ENCODE measurements at places on chromosomes 1 and 21. TPM values are rescaled to one million over a fixed set of nuclear protein-coding genes. Genes with fewer than 3 reads are reported as not detected.

CCDC181 gene
- 15.2 TPM for total RNA-seq

SELENOF gene
- total RNA-seq, result 177 TPM

KCNT2 gene
- 32.8 TPM for total RNA-seq

LAX1 gene
- 0.23 TPM for total RNA-seq

CRYZ gene
- 22.1 TPM for total RNA-seq

ELAPOR1 gene
- 13.6 TPM for total RNA-seq

FCRLA gene
- total RNA-seq, result not detected

NUDT17 gene
- 8.5 TPM for total RNA-seq

KIF26B gene
- 19.4 TPM for total RNA-seq

MASP2 gene
- not detected for total RNA-seq

SPRR2E gene
- total RNA-seq, result not detected

ACTA1 gene
- total RNA-seq, result 0.23 TPM

OR2L8 gene
- total RNA-seq, result 2.5 TPM

MATN1 gene
- 0.46 TPM for total RNA-seq

FAM72C gene
- 1.8 TPM for total RNA-seq

ZZZ3 gene
- total RNA-seq, result 124 TPM

ZMYM4 gene
- 93.2 TPM for total RNA-seq

PCAT6 gene
- total RNA-seq, result not detected

F11R gene
- 11.5 TPM for total RNA-seq

RAB25 gene
- total RNA-seq, result not detected

PTGER3 gene
- total RNA-seq, result 22.1 TPM

GCSAML gene
- 0.69 TPM for total RNA-seq

KCNC4 gene
- 17.5 TPM for total RNA-seq

TMEM240 gene
- 14.5 TPM for total RNA-seq

NFASC gene
- 46.4 TPM for total RNA-seq

SLC16A4 gene
- total RNA-seq, result 5.8 TPM

GBP5 gene
- total RNA-seq, result 0.23 TPM

ZNF648 gene
- total RNA-seq, result 1.4 TPM

GNG12 gene
- total RNA-seq, result 63.9 TPM

LRRC38 gene
- total RNA-seq, result 0.46 TPM

VAMP3 gene
- total RNA-seq, result 36.4 TPM

CLCA2 gene
- total RNA-seq, result not detected

FAM229A gene
- 2.3 TPM for total RNA-seq

LY9 gene
- total RNA-seq, result not detected

REN gene
- not detected for total RNA-seq

LRRC41 gene
- 54.0 TPM for total RNA-seq

CD244 gene
- total RNA-seq, result not detected

ADAMTS1 gene
- 5.8 TPM for total RNA-seq

PWP2 gene
- 3.5 TPM for total RNA-seq

CNR2 gene
- total RNA-seq, result not detected

S1PR1 gene
- total RNA-seq, result 49.8 TPM

TRIM67 gene
- 29.3 TPM for total RNA-seq

KHDC4 gene
- 33.4 TPM for total RNA-seq

FLAD1 gene
- 18.9 TPM for total RNA-seq

CHRM3 gene
- 44.3 TPM for total RNA-seq

NCMAP gene
- 1.4 TPM for total RNA-seq

MANEAL gene
- 41.5 TPM for total RNA-seq

DBT gene
- 12.0 TPM for total RNA-seq

TBX19 gene
- total RNA-seq, result 0.69 TPM
